ENCODE measurements at places on chromosomes 12 and 14. TPM values are rescaled to one million over a fixed set of nuclear protein-coding genes. Genes with fewer than 3 reads are reported as not detected.

GRCh38 chr14:99407416-99407815, 73.2 kb downstream of the SETD3 start:
- H3K36me3 ChIP-seq = peaks cover 29% of the 10 kb centered on the region
- H3K4me1 ChIP-seq = no peaks in the 10 kb centered on the region
- no peaks in the 10 kb centered on the region for H3K27me3 ChIP-seq
- H3K27ac ChIP-seq = no peak overlapping the region
- no peak overlapping the region for H3K4me3 ChIP-seq
- DNase-seq = no peak

GRCh38 chr12:104215638-104216297, at the start of gene TXNRD1:
Gene TXNRD1, plus strand, starts transcription at chr12:104215779. Its CDS starts 24 bp downstream, at chr12:104215803.
- DNase-seq = peak; percentile 82
- no peaks in the 10 kb centered on the region for H3K27me3 ChIP-seq
- H3K36me3 ChIP-seq = no peaks in the 10 kb centered on the region

DNA sequence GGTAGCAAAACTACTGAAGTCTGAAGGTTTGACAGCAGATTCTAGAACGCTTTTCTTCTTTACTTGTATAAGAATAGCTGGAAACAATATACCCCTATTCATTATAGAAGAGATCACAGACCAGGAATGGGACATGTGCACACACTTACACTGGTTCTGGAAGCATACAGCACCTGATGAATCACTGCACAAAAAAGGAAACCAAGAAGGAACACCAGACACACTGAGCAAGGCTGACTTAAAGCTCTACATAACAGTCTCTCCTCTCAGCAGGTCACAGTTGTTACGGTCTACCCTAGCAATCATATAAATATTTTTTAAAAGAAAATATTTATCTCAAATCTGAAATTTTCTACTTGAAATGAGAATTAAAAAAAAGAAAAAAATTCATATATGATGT, 13.5 kb downstream of the ATP2B1 start:
- H3K4me3 ChIP-seq = no peak overlapping the region
- peak; percentile 15 for DNase-seq
- no peaks in the 10 kb centered on the region for H3K27me3 ChIP-seq
- no peak overlapping the region for H3K27ac ChIP-seq
- peaks cover 30% of the 10 kb centered on the region for H3K4me1 ChIP-seq

DNA sequence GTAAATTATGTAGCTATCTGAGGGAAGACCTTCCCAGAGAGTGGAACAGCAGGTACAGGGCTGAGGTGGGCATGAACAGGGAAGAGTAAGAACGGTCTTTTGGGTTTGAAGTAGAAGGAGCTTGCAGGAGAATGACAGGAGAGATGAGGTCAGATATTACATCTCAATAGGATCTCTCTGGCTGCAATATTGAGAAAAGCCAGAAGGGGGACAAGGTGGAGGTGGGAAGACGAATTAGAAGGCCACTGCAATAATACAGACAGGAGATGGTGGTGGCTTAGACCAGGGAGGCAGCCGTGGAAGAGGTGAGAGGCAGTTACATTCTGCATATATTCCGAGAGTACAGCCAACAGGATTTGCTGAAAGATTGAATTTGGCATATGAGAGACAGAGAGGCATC, 310.2 kb downstream of the APAF1 start:
- H3K27me3 ChIP-seq = no peaks in the 10 kb centered on the region
- H3K36me3 ChIP-seq = no peaks in the 10 kb centered on the region
- no peak overlapping the region for H3K27ac ChIP-seq
- H3K4me3 ChIP-seq = no peak overlapping the region
- DNase-seq = no peak

GRCh38 chr12:94563286-94563685, 87.1 kb downstream of the TMCC3 start:
- no peaks in the 10 kb centered on the region for H3K27me3 ChIP-seq
- H3K4me3 ChIP-seq = no peak overlapping the region
- H3K36me3 ChIP-seq = no peaks in the 10 kb centered on the region
- DNase-seq = peak; percentile 9
- no peak overlapping the region for H3K27ac ChIP-seq

DNA sequence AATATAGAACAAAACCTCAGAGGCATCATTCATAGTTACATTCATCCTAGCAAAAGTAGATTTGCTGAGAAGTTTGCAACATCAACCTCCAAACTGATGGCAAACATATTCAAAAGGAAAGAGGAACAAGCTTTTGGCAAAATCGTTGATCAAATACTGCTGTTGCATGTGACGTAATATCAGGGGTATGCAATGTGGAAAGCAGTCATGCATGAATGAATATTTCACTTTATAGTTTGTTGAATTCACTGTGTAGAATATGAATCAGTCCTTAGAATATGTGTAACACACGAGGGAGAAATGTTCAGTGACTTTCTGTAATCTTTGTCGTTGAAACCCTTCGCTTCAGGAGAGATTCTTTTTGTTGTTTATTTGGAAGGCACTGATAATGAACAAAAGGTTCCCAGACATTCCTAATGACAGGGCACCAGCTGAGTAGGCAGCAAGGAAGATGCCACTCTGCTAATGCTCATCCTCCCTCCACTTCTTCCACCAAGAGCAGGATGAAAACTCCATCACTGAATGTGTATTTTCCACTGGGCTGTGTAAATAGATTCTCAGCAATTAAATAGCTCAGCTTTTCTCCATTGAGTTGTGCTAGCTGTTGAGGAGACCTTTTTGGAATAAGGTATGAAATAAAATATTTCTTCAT, 126.1 kb downstream of the PELI2 start:
- H3K4me1 ChIP-seq = no peaks in the 10 kb centered on the region
- no peak overlapping the region for H3K4me3 ChIP-seq
- H3K27me3 ChIP-seq = no peaks in the 10 kb centered on the region
- H3K27ac ChIP-seq = no peak overlapping the region

- no peak overlapping the region for H3K4me3 ChIP-seq
- DNase-seq = no peak
- no peaks in the 10 kb centered on the region for H3K4me1 ChIP-seq
- no peaks in the 10 kb centered on the region for H3K36me3 ChIP-seq
- H3K27ac ChIP-seq = no peak overlapping the region
These were observed 154.5 kb downstream of the PHLDA1 start for GRCh38 chr12:75876832-75877762.

DNA sequence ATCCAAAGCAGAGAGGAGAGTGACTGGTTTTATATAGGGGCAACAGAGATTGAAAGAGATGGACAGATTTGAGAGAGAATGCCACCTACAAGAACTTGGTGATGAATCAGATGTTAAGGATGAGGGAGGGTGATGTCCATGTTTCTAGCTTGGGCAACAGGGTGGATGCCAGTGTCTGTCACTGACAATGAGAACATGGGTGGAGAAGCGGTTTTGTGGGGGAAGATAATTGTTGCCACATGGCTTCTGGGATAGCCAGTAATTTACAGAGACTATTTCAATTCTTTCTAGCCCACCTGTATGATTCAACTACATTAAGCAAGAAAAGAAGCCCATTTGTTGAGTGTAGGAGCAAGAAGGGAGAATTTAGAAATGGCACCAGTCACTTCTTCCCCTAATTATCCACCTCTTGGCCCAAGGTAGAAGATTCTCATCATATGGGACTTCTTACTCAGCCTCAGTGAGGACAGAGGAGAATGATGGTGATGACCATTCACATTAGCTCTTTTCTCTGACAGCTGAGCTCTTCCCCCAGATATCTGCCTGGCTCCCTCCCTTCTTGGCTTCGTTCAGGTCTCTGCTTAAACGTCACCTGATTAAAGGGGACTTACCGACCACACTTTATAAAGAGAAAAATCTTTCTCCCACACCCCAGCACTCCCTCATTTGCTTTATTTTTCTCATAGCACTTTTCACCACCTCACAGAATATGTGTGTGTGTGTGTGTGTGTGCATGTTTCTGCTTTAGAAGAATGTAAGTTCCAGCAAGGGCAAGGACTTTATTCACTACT, 117.8 kb downstream of the DUSP6 start:
- no peaks in the 10 kb centered on the region for H3K36me3 ChIP-seq
- no peak overlapping the region for H3K4me3 ChIP-seq
- H3K27me3 ChIP-seq = no peaks in the 10 kb centered on the region
- DNase-seq = no peak

GRCh38 chr12:119375883-119376190, 41.3 kb downstream of the CCDC60 start:
- H3K27ac ChIP-seq = peak overlapping the region; percentile 70
- no peak overlapping the region for H3K4me3 ChIP-seq
- no peaks in the 10 kb centered on the region for H3K36me3 ChIP-seq

DNA sequence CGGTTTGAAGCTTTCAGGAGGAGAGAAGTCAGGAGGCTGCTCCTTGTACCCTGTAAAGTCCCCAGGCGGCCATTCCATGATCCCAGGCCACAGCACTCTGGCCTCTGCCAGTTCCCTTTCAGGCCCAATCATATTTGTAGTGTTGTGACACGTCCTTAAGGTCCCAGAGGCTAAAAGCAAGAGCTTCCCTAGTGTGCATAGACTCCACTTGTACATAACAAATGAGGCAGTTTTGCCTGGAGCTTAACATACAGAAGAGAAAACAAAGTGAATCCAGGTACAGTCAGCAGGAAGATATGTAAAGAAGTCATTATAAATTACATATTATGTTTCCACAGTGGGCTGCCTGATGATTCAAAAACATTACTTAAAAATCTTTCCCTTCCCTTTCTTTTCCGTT, 81.1 kb upstream of the RPH3A start:
- no peaks in the 10 kb centered on the region for H3K4me1 ChIP-seq
- no peak overlapping the region for H3K4me3 ChIP-seq
- H3K27ac ChIP-seq = no peak overlapping the region
- no peak for DNase-seq
- H3K27me3 ChIP-seq = no peaks in the 10 kb centered on the region

DNA sequence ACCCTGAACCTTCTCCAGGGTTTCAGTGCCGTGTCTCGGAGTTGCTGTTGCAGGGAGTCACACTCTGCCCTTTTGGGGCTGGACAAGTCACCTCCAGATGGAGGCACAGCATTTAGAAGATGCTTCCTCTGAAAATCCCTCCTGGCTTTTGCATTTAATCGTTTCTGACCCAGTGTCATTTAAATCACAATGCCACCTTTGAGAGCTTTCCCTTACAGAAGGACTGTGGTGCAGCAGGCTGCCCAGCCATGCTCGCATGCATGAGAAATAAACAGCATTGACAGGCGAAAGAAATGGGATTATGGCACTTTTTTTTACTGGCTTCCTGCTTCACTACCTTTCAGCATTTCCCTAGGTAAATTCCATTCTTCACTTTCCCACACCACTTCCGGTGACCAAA, 113.4 kb upstream of the DYRK2 start:
- no peaks in the 10 kb centered on the region for H3K27me3 ChIP-seq
- H3K4me1 ChIP-seq = no peaks in the 10 kb centered on the region
- no peak overlapping the region for H3K4me3 ChIP-seq
- no peak for DNase-seq
- no peaks in the 10 kb centered on the region for H3K36me3 ChIP-seq
- H3K27ac ChIP-seq = no peak overlapping the region

DNA sequence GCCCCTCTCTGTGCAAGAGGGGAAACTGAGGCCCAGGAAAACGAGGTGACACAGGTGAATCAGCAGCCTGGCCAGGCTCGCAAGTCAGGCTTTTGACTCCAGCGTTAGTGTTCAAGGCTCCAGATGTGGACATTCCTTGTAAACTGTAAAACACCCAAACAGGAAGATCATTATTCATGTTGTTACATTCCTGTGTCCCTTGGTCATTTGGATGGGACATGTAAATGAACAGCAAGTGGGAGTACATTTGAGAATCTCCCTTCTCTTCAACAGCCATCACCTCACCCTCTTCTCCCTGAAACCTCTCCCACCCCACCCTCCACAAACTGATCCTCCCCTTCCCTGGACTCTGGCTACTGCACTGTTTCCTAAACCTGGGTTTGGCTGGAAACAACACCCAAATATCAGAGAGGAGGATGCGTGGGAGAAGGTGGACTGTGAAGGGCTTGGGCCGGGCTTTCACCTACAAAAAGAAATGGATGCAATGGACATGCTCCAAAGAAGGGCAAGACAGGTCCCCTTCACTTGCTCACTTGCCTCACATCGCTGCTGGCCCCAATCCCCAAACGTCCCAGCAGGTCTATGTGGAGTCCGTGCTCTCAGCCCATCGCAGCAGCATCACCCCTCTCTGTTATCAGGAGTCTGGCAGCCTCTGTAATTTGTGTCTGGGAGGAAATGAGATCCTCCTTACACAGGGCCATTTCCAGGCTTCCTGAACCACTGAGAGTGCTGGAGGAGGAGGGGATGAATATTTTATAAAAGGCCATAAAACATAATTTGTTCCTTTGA, 76.7 kb downstream of the GALNT8 start:
- no peak overlapping the region for H3K4me3 ChIP-seq
- H3K4me1 ChIP-seq = no peaks in the 10 kb centered on the region
- DNase-seq = no peak
- no peak overlapping the region for H3K27ac ChIP-seq

GRCh38 chr12:52212701-52213563, 20.1 kb upstream of the KRT7 start:
- H3K27ac ChIP-seq = no peak overlapping the region
- H3K4me3 ChIP-seq = no peak overlapping the region
- H3K4me1 ChIP-seq = peaks cover 2% of the 10 kb centered on the region
- peaks cover 4% of the 10 kb centered on the region for H3K27me3 ChIP-seq
- H3K36me3 ChIP-seq = no peaks in the 10 kb centered on the region

DNA sequence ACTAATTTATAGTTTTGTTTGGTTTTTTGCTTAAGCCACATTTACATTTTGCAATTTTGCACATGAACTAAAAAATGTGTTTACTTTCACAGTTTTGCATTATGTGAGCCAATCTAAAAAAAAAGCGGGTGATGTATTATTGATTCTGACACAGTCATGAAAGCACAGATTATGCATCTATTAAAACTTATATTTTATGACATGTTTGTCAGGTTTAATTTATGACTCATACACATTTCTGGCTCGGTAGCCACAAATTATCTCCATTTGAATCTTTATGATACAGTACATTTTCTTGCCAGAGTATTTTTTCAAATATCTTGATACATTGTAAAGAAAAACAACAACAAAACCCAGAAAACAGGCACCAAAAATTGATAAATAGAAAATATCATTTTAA, 280.4 kb upstream of the GRIP1 start:
- no peak overlapping the region for H3K27ac ChIP-seq
- H3K4me3 ChIP-seq = no peak overlapping the region
- H3K4me1 ChIP-seq = no peaks in the 10 kb centered on the region
- H3K27me3 ChIP-seq = no peaks in the 10 kb centered on the region

The GSG1 gene
- total RNA-seq = not detected

The POTEG gene
- total RNA-seq = not detected

The SERPINA12 gene
- total RNA-seq = not detected

The CD4 gene
- total RNA-seq = 14.5 TPM

The PZP gene
- 0.43 TPM for total RNA-seq

The WNT1 gene
- total RNA-seq = not detected

The CLEC1A gene
- 1.5 TPM for total RNA-seq

The KRT71 gene
- total RNA-seq = not detected
